ENCODE measurements at places on chromosomes 12 and 14. TPM values are rescaled to one million over a fixed set of nuclear protein-coding genes. Genes with fewer than 3 reads are reported as not detected.

TTC9 gene
- total RNA-seq = 4.8 TPM

SLC10A1 gene
- not detected for total RNA-seq

DNA sequence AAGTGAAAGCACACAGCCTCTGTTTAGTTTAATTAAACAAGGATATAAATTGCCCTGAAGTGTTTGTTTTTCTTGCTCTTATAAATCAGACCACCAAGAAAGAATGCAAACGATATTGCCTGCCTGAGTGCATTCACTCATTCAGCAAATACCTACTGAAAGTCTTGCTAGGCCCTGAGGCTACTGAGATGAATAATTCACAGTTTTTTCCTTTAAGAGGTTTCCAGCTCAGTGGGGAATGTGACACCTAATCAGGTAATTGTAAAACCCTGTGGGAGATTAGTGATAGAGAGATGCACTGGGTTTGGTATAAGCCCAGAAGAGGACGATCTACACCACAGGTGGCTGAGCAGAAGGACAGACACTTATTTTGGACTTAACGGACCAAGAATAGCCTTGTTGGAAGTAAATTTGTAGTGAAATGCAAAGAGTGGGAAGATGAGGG lies 151.4 kb downstream of the SLC35F4 start:
- no peaks in the 10 kb centered on the region for H3K27me3 ChIP-seq
- H3K4me3 ChIP-seq = no peak overlapping the region

GRCh38 chr12:57299514-57300016 lies 48.6 kb upstream of the STAC3 start:
- no peaks in the 10 kb centered on the region for H3K27me3 ChIP-seq
- H3K36me3 ChIP-seq = no peaks in the 10 kb centered on the region
- H3K4me1 ChIP-seq = no peaks in the 10 kb centered on the region
- DNase-seq = peak; percentile 7
- H3K27ac ChIP-seq = no peak overlapping the region

- no peaks in the 10 kb centered on the region for H3K36me3 ChIP-seq
- DNase-seq = peak; percentile 69
- H3K27ac ChIP-seq = no peak overlapping the region
- H3K4me3 ChIP-seq = peak overlapping the region; percentile 24
- H3K4me1 ChIP-seq = peaks cover 6% of the 10 kb centered on the region
Observed at GRCh38 chr12:130161261-130162243, 712 bp upstream of the FZD10 start.

- no peak overlapping the region for H3K27ac ChIP-seq
- DNase-seq = no peak
- H3K4me3 ChIP-seq = peak overlapping the region; percentile 30
- H3K36me3 ChIP-seq = no peaks in the 10 kb centered on the region
- peaks cover 7% of the 10 kb centered on the region for H3K27me3 ChIP-seq
- no peaks in the 10 kb centered on the region for H3K4me1 ChIP-seq
Observed at GRCh38 chr12:86265329-86265695, 9.1 kb upstream of the MGAT4C start.

DNA sequence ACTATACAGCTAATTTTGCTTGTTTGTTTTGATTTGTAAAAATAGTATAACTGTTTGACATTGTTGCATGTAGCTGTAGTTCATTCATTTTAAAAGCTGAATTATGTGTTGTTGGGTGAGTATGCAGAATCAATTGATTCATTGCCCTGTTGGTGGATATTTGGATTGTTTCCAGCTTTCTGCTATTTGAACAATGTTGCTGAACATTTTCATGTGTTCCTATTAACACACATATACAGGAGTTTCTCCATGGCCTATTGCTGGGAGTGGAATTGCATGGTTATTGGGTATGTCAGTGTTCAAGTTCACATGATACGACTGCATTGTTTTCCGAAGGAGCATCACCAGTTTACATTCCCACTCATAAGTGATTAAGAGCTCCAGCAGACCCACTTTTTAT lies 75.3 kb downstream of the SRGAP1 start:
- no peak for DNase-seq
- H3K27me3 ChIP-seq = no peaks in the 10 kb centered on the region
- peaks cover 29% of the 10 kb centered on the region for H3K4me1 ChIP-seq
- H3K4me3 ChIP-seq = no peak overlapping the region
- H3K27ac ChIP-seq = no peak overlapping the region

- DNase-seq = no peak
- H3K4me3 ChIP-seq = no peak overlapping the region
Observed at GRCh38 chr12:79841248-79841877, 93.5 kb downstream of the PPP1R12A start.

GRCh38 chr14:104660597-104660996 lies 28.8 kb upstream of the INF2 start:
- H3K27me3 ChIP-seq = peaks cover 25% of the 10 kb centered on the region
- H3K27ac ChIP-seq = no peak overlapping the region
- H3K36me3 ChIP-seq = no peaks in the 10 kb centered on the region

- peak overlapping the region; percentile 33 for H3K27ac ChIP-seq
- no peaks in the 10 kb centered on the region for H3K27me3 ChIP-seq
- peaks cover 15% of the 10 kb centered on the region for H3K4me1 ChIP-seq
- H3K36me3 ChIP-seq = no peaks in the 10 kb centered on the region
- DNase-seq = no peak
- H3K4me3 ChIP-seq = no peak overlapping the region
Observed at GRCh38 chr12:11716794-11717518, 67.5 kb downstream of the ETV6 start.
